ENCODE measurements at places on chromosomes 3 and 15. TPM values are rescaled to one million over a fixed set of nuclear protein-coding genes. Genes with fewer than 3 reads are reported as not detected.
A peak's percentile ranks its signal among the peaks of the same experiment; 100 is the strongest.

The LSAMP gene
- 8.6 TPM for polyA plus RNA-seq

DNA sequence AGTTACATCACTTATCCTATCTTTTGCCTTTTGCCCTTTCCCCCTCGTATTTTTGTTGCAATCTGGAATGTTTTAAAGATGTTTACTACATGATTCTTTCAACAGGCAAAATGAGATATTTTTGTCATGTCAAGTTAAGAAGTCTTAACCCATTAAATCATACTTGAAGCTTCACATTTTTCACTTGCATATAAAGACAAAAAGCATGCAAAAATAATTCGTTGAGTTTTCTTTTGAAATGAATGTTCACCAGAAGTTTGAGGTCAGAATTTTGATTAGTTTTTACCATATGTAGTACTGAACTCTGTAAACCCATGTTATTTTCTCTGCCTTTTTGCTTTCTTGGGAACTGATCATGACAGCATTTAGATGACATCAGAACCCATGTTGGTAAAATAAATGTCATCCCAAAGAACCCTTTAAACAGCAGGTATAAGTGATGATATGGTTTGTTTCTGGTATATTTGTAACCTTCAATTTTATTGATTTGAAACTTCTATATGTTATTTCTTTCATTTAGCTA is 188.5 kb downstream of the GHSR start:
- DNase-seq = no peak

GRCh38 chr15:70214941-70215635 is 117.4 kb upstream of the TLE3 start:
- no peak for DNase-seq

DNA sequence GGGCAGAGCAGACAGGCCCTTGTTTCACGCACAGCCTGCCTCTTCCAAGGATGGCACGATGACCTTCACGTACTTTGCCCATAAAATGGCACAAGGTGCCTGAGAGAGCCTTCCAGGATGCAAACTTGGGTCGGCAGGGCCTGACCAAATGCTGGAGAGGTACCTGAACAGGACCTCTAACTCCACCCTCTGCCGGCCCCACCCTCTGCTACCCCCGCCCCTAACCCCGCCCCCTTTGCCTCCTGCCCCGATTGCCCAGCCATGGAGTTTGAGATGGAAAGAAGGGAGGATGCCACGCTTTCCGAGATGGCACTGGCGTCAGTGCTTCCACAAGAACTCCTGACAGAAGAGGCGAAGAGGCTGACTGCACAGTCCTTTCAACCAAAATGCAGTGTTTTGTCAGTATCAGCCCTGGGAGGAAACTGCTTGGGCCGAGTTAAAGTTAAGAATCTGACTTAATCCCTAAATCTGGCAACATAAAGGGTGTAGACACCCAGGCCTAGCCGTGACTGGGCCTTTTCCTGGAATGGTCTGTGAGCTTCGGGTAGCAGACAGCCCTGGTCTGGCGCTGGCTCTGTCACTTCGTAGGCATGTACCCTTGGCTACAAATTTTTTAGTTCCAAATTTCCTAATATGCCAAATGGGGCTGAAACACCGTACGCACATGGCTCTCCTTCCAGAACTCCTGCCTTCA is 230.3 kb upstream of the RGMA start:
- no peak for DNase-seq

The RBP2 gene
- not detected for polyA plus RNA-seq

The DPPA2 gene
- not detected for polyA plus RNA-seq

The SCAANT1 gene
- 1.1 TPM for polyA plus RNA-seq

DNA sequence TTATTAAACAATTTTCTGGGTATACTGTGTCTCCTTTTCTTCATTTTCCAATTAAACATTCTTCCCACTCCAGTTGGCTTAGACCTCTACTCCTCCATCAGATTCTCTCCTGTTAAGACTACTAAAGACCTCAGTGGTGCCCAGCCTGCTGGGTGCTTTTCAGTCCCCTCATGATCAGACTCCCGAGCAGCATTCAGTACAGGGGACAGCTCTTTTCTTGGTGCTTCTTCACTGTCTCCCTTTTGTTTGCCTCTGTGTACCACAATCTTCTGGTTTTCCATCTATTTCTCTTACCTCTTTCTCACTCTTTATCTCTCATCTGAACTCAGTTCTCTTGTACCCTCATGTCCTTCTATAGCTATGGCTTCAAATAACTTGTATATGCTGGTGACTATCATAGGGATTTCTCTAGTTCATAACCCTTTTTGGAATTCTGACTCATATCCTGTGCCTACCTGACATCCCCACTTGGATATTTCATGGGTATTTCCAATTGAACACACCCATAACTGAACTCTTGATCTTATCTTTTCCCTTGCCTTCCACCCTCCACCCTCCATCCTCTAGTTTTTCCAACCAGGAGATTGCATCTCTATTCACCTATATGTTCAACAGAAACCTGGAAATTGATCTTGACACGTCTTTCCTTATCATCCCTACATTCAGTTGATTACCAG is 55.6 kb upstream of the ABHD10 start:
- DNase-seq = no peak

DNA sequence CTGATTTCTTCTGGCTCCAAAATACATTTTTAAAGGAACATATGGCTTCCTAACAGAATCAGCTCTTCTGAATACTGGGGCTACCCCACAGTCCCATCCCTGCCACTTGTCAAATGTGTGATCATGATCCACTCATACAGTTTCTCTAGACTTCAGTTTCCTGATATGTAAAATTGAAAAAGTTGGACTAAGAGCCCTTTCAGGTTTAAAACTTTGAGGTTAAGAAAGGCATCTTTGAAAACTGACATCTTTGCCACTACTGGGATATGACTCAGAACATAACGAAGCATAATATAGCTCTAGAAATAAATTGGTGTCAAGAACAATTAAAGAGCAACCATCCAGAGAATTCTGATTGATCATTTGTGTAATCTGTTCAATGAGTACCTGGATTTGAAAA is 248.3 kb downstream of the IL5RA start:
- no peak for DNase-seq

DNA sequence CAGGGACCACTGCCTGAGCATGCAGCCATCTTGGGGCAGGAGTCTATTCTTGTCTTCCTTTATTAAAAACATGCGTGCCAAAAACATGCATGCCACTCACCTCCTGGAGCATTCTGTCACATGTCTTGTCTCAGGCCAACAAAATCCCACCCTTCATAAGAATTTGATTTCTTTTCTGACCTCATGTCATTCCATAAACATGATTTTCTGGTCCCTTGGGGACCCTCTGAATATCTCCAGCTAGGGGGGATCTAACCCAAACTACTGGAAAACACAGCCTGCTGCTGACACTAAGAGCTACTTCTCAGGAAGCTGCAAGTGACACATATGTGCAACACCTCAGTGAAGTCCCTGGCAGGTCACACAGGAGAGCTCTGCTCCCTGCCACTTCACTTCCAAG is 26.8 kb upstream of the NOX5 start:
- DNase-seq = no peak

DNA sequence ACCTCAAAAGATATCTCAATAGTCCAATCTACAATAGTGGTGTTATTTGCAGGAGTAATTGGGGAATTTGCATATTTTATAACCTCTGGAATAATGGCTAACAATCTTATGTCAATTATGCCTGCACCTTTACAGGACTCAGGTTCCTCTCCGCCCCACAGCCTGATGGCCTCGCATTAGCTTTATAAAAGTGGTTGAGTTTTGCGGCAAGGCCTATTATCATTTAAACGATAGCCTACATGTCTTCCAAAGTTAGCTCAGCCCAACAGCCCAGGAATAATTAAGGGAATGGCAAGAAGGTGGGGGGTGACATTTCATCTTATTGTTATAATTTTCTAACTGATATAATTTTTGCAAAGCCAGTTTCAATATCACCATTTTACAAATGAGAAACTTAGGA is 97.3 kb downstream of the RTP4 start:
- no peak for DNase-seq

GRCh38 chr15:76440441-76440840 is 103.9 kb downstream of the ISL2 start:
- DNase-seq = no peak

GRCh38 chr3:10223676-10224639 is 24.3 kb upstream of the TATDN2 start:
- DNase-seq = no peak

DNA sequence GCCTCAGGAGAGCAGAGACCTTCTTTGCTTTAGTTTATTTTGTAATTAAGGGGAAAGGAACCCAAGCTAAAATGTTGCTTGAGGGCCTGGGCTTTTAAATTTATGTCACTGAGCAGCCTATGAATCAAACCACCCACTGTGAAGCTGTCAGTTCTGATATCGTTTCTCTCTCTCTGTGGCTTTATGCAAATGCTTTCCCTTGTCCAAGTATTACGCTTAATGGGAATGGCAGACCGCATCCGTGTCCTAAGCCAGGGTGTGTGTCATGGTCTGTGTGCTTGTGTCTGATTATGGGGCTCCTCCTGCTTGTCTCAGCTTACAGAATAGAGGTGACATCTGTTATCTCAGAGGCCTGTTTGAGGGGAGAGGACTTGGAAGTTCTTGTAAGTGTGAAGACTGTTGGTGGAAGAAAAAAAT is 82.4 kb downstream of the EBLN2 start:
- DNase-seq = peak; percentile 63

The FSTL1 gene
- 471 TPM for polyA plus RNA-seq

The KLHL40 gene
- polyA plus RNA-seq = 206 TPM

- peak; percentile 7 for DNase-seq
Measured at GRCh38 chr3:110521019-110521418, 550.6 kb upstream of the NECTIN3 start.

- DNase-seq = no peak
Measured at GRCh38 chr15:81032818-81033217, 32.1 kb downstream of the TLNRD1 start.

The ALS2CL gene
- 6.3 TPM for polyA plus RNA-seq

- DNase-seq = no peak
Measured at GRCh38 chr3:9703736-9704346, at the start of gene CPNE9. Gene CPNE9 (plus strand): TSS chr3:9703833. CDS start chr3:9703997, 164 bp downstream.

DNA sequence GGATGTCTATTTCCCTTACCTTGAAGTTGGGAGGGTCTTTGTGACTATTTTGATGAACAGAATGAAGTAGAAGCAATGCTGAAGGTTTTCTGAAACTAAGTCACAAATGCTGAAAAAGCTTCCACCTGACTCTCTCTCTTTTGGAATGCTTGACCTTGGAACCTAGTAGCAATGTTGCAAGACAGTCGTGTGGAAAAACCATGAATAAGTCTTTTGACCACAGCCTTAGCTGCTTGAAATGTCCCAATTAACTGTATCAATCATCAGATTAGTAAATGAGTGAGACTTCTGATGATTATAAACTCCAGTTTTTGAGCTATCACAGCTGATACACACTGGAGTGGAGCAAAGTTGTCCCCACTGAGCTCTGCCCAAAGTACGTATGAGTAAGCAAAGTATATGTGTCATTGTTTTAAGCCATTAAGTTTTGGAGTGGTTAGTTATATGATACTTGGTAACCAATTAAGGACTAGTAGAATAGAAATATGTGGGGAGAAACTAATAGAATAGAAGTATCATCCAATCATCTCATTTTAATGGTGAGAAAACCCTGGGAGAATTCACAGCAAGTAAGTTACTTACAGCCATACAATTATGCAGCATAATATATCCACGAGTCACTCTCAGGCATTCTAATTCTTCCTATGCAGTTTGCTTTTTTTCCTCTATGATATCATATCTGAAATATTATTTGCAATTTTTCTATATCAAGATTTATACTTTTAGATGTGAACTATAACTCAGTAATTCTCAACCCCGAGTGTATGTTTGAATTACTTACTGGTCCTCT is 1010.6 kb downstream of the ROBO2 start:
- no peak for DNase-seq

- no peak for DNase-seq
Measured at GRCh38 chr3:2823031-2823430, 287.1 kb downstream of the IL5RA start.

GRCh38 chr15:36645106-36645505 is 65.7 kb downstream of the CDIN1 start:
- no peak for DNase-seq

DNA sequence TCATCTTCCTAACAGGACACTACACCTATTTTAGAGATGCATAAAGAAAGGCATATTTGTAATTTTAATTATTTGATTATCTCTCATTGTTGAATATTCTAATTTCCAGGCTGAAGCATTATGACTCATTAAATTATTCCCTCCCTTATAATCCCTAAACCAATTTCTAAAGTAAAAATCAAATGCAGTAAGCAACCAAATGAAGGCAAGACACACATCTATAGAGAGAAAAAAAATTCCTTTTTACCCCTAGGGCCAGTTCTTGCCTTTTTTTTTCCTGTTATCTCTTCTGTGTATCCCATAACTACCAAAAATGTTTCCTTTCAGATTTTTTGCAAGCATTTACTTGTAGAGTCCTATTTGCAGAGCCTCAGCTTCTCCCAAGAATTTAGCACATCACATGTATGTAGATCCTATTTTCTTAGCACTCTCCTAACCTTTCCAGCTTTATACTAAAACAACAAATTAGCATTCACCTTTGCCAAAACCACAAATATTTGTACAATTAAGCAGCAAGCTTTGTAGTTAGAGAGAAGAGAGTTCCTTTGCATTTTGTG is 177.9 kb downstream of the SATB1 start:
- DNase-seq = no peak

GRCh38 chr3:9198261-9198660 is 51.2 kb downstream of the SRGAP3 start:
- no peak for DNase-seq

DNA sequence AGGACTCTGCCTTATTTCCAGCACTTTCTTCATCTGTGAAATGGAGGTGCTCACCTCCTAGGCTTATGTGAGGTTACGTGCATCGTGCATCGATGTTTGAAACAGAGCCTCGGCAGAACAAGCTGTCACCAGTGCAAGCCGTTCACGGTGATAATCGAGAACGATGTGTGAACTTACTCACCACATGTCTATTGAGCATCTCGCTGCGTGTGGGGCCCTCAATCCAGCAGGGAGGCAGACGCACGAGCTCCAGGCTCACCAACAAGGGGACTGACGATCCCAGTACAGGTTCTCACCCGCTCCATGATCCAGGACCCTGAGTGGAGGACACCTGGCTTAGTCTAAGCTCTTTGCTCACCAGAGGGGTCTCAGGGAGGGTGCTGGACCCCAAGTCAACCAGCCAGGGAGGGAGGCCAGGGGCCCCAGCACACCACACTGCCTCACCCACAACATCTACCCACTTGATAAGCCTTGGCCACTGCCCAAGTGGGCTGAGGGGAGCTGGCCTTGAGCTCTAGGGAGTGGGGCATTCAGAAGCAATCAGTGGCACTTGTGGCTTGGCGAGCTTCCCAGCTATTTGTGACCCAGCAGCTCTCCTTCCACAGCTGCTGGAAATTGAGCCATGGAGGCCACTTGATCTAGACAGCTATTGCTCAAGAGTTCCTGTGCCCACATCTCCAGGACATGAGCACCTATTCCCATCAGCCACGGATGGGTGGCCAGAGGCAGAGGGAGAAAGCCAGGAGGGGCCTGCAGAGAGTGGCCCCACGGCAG is 34.4 kb upstream of the SLC6A1 start:
- no peak for DNase-seq

The CYP8B1 gene
- 0.05 TPM for polyA plus RNA-seq

GRCh38 chr15:55601374-55601773 is 13.2 kb upstream of the PYGO1 start:
- DNase-seq = no peak

- DNase-seq = no peak
Measured at GRCh38 chr15:29129221-29129620, 140.4 kb downstream of the NSMCE3 start.

GRCh38 chr3:147619921-147620560 is 210.9 kb downstream of the ZIC1 start:
- no peak for DNase-seq

The MYRIP gene
- 0.83 TPM for polyA plus RNA-seq

All from hindlimb muscle (tissue), 1 donor.